Panc1 (cell line): ENCODE measurements at places on chromosomes 12 and 14. TPM values are rescaled to one million over a fixed set of nuclear protein-coding genes. Genes with fewer than 3 reads are reported as not detected.

- H3K36me3 ChIP-seq, result no peaks in the 10 kb centered on the region
- H3K27me3 ChIP-seq, result no peaks in the 10 kb centered on the region
- no peak overlapping the region for H3K27ac ChIP-seq
- DNase-seq, result no peak
- H3K4me3 ChIP-seq, result no peak overlapping the region
These were observed 73.5 kb downstream of the RIN3 start for GRCh38 chr14:92586963-92587699.

DNA sequence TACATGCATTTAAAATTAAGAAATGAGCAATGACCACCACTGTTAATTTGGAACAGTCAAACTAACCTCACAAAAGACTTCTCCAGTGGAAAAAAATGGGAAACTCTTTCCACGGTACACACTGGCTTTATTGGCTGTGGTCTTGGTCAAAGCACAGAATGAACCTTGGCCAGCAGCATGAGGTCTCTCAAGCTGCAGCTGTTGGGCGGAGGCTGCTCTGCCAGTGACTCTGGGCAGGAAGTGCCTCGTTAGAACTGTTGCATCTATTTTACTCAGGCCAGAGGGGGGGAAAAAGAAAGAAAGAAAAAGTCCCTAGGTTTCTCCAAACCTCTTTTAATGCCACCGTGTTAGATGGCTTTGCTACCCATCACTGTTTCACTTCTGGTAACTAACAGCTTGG is 279.8 kb upstream of the DIO2 start:
- H3K27me3 ChIP-seq, result no peaks in the 10 kb centered on the region
- no peak overlapping the region for H3K27ac ChIP-seq
- H3K4me3 ChIP-seq, result no peak overlapping the region

IRF9 gene
- total RNA-seq, result 24.5 TPM

CCNB1IP1 gene
- total RNA-seq, result 20.3 TPM

ART4 gene
- total RNA-seq, result not detected

TXNDC16 gene
- total RNA-seq, result 4.9 TPM
